T follicular helper cell (primary cell): ENCODE measurements at places on chromosomes 13 and 19.

DNA sequence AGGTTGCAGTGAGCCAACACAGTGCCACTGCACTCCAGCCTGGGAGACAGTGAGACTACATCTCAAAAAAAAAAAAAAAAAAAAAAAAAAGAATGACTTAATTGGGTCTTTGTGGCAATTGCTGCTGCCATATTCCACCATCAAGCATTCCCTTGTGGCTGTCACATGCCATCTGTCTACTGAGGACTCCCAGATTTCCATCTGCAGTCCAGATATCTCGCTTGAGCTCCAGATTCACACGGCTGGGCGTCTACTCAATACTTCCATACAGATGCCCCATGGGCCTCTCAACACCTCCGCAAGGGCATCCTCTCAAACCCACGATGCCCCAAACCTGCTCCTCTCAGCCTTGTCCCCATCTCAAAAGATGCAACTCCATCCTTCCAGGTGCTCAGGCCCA is 12.9 kb downstream of the TMEM143 start:
- no peak for DNase-seq

DNA sequence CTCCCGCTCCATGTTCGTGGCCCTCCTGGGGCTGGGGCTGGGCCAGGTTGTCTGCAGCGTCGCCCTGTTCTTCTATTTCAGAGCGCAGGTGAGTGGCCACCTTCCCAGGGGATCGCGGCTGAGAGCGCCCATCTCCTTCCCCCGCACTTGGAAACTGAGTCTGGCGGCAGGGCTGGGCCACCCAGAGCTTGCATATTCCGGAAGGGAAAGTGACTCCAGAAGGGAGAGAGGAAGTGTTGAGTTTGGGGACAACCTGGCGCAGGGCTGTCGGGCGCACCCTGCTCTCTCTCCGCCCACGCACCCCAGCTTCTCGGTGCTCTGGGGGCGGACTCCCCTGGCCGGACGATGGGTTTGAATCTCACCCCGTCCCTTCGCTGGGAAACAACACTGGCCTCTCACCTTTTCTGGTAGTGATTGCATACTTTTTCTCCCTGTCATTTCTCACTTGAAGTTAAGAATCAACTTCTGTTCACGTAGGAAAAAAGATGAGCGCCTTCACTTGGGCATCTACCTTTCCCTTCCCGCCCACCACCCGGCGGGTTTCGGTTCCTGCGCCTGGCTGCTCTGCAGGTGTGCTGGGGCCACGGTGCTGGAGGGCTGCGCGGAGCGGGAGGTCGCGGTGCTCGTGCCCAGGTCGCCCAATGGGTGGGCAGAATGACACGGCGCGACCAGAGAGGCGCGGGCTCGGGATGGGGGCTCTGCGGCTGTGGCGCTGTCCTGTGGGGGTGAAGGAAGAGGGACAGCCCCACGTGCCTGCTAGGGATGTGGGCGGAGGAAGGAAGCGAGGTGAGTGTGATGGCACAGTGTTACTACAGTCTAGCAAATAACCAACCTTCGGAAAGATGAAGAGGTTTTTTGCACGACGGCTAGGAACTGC is 721 bp downstream of the TNFSF11 start:
- no peak for DNase-seq

- no peak for DNase-seq
Observed at GRCh38 chr19:45848922-45849321, 14.0 kb downstream of the SYMPK start.

DNA sequence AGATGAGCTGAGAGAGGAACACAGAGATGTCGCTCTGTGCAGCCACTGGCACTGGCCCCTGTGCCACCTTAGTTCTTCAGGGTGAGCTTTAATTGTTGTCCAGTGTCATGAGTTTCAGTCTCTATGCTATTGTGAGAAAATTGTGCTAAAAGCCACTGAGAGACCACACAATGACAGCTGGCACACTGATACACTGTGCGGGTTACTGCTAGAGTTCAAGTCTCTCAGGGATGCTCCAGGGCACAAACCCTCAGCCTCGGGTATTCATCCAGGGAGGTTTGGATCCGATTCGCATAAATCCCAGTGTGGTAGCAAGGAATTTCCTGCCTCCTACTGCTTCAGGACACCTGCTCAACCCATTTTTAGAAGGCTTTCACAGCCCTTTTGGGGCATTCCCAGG is 68.1 kb upstream of the EDNRB start:
- no peak for DNase-seq

DNA sequence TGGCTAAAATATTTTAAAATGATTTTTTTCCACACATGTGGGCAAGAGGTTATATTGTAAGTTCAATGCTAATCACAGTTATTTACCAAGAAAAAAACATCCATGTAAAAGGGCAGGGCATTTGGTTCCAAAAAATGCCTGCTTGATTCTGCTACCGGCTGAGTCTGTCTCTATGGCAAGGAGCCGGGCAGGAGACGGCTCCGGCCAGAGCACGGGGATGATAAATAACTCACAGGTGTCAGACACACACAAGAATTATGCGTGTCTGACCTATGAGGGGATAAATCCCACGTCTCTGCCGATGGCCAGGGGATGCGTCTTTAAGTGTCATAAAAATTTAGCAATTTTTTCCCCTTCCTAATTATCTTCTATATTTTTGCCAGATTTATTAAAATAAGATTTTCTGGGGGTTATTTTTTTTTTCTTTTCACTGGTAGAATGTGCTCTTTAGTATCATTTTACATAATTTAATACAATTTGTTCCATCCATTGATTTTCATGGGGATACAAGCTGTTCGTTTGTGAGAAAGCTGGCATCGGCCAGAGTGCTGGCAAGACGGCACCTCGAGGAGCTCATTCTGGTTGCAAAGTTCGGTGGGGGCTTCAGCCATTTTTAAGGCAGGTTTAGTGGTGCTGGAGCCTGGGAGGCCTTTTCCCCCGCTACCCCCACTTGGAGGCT is 253.9 kb downstream of the ZNF536 start:
- no peak for DNase-seq

DNA sequence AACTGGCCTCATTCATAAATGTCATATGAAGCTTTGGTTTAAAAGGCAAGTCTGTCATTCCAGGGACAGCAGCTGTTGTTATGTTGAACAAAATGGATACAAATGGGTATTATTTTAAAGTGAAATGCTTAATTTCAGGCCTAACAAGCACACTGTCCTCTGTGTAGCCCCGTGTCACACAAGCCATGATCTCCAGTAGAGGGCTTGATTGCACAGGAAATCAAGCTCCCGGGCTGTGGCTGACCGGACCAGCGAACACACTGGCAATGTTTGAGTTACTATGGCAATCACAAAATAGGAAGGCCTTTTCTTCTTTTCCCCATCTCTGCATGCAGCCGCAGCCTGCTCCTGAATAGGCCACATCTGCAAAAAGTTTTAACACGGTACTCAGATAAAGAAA is 64.0 kb upstream of the GSX1 start:
- DNase-seq: no peak
